ENCODE measurements at places on chromosomes 12 and 14. TPM values are rescaled to one million over a fixed set of nuclear protein-coding genes. Genes with fewer than 3 reads are reported as not detected.

Gene WSB2
- total RNA-seq = 80.0 TPM

Gene B4GALNT1
- total RNA-seq = 0.27 TPM

Gene TRIM9
- 0.43 TPM for total RNA-seq

Gene CRACR2A
- 20.1 TPM for total RNA-seq

Gene TAS2R30
- 15.2 TPM for total RNA-seq

Gene SIX4
- 4.3 TPM for total RNA-seq

Gene LHX5
- not detected for total RNA-seq

Gene OR6C68
- 0.13 TPM for total RNA-seq

Gene ADCY6
- total RNA-seq = 31.9 TPM

Gene RILPL2
- 5.0 TPM for total RNA-seq

Gene FAM181A
- not detected for total RNA-seq

Gene TEAD4
- total RNA-seq = 51.3 TPM

Gene TPPP2
- not detected for total RNA-seq

Gene GALNT9
- 0.40 TPM for total RNA-seq

Gene GCH1
- 5.0 TPM for total RNA-seq

Gene CLEC7A
- not detected for total RNA-seq

Measured in thoracic aorta endothelial cell (primary cell).